ENCODE measurements at places on chromosomes 11 and 22.

DNA sequence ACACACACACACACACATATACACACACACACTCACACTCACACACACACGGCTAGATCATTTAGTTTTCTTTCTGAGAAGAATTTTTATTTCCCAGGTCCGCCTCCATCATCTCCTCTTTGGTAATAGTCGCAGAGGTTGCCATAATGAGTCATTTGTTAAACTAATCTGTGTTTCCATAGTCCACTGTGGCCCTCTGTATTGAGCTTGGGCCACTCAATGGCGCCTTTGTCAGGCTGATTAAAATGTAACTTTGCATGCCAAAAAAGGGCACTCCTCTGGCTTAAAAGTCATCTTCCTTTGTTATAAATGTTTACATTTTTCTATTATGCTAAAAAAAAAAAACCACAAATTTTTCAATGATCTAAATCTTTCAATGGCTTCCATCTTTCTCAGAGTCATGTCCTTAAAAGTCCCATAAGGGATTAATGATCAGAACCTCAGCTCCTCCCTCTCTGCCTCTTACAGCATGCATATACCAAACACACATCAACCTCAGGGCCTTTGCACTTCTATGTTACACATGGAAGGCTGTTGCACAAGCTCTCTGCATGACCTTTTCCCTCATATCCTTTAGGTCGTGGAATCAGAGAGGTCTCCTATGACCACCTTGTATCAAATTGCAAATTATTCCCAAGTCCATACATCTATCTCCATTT lies 35.3 kb downstream of the EHF start:
- DNase-seq: peak; percentile 56

DNA sequence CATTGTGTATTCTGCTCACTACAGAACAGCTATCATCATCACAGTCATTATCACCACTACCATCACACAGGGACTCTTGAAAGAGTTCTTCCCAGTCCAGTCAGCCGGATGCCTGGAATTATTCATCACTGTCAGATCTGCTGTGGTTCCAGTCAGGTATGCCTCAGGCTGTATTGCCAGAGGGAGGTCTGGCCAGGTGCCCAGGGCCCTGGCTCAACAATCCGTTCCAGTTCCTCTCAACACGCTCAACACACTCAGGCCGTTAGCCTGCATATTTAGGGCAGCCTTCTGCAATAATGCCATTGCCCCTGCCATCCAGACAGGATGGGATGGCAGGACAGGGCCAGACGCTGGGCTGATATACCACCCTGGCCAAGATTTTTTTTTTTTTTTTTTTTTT lies 28.6 kb upstream of the RASL10A start:
- no peak for DNase-seq

DNA sequence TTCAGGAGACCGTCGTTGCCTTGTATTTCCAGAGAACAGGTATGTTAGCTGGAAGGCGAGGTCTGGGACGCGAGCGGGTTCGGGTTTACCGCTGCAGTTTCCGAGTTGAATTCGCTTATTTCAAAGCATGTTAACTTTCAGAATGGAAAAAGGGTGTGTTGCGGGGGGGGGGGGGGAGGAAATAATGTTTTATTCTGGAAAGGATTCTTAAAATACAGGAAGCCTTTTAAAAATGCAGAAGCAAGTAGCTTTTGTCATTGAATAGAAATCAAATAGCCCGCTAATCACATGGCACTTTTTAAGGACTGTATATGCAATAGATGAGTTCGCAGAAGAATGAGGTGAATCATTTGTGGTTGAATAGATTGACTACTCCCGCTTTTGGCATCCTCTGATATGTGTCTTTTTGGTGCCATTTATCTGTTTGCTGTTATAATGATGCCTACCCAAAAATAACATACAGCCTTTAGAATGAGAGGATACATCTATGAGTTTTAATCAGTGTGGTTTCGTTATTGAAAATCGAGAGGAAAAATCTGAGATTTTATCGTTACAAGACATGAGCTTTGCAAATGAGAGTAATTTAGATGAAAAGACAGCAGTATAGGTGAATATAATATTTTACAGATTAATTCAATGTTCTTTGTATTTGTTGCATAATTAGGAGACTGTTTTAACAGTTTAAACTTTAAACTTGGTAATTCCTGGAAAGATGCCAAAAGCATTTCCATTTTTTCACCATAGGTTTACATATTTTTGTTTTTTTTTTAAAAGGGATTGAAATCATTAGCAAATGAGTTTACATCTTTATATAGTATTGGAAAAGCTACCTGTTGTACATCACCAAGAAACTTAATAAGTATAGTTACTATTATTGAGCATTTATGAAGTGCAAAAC lies 1.7 kb downstream of the PDE3B start:
- no peak for DNase-seq

DNA sequence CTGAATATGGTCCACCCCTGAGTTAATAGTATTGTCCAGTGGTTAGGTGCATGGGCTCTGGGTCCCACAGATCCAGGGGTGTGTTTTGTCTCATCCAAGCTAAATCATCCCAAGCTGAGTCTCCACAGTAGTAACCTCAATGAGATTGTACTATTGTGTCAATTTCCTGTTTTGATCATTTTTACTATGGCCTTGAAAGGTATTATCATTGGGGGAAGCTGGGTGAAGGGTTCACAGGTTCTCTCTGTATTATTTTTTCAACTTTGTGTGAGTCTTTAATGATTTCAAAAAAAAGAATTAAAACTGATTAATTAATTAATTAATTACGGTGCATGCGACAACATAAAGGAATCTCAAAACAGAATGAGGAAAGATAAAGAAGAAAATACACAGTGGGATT lies 266.1 kb downstream of the MN1 start:
- no peak for DNase-seq

DNA sequence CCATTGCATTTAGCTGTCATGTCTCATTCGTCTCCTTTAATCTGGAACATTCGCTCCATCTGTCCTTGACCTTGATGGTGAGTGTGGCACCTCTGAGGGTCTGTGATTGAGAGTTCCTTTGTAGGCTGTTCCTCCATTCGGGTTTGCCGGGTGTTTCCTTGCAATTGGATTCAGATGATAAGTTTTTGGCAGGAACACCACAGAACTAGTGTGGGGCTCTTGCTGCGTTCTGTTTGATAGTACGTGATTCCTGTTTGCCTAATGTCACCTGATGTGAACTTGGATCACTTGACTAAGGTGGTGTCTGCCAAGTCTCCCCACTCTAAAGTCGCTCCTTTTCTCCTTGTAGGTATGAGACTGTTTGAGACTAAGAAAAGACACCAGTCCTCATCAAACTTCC lies 109.7 kb upstream of the TMEM45B start:
- DNase-seq: no peak

- DNase-seq: no peak
Measured at GRCh38 chr11:65778901-65779668, 1.7 kb downstream of the AP5B1 start.

GRCh38 chr11:94895971-94896370 lies 77.4 kb downstream of the CWC15 start:
- DNase-seq: no peak

- DNase-seq: no peak
Measured at GRCh38 chr11:61298663-61299244, 3.6 kb upstream of the VWCE start.

- no peak for DNase-seq
Measured at GRCh38 chr11:113689768-113690618, 16.1 kb downstream of the TMPRSS5 start.

GRCh38 chr11:59954219-59954847 lies 9.5 kb upstream of the OOSP4A start:
- no peak for DNase-seq

- peak; percentile 76 for DNase-seq
Measured at GRCh38 chr11:64652586-64653387, 61.8 kb downstream of the SLC22A12 start.

DNA sequence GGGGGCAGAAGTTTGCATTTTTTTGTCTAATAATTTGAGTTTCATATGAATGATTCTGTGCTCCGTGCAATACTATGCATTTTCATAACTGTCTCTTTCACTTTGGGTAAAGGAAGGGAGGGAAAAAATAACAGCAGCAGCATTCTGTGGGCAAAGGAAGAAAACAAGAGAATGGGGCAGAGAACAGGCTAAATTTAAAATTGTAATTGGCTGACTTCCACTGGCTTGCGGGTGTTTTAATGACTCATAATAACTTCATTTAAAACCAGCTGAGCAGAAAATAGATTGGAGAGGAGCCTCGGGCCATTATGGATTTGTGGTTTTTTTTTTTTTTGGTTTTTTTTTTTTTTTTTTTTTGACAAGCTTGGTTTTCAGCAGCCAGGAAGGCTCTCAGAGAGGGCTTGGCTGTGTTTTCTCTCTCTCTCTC lies 107.4 kb downstream of the ZBTB16 start:
- DNase-seq: peak; percentile 89

DNA sequence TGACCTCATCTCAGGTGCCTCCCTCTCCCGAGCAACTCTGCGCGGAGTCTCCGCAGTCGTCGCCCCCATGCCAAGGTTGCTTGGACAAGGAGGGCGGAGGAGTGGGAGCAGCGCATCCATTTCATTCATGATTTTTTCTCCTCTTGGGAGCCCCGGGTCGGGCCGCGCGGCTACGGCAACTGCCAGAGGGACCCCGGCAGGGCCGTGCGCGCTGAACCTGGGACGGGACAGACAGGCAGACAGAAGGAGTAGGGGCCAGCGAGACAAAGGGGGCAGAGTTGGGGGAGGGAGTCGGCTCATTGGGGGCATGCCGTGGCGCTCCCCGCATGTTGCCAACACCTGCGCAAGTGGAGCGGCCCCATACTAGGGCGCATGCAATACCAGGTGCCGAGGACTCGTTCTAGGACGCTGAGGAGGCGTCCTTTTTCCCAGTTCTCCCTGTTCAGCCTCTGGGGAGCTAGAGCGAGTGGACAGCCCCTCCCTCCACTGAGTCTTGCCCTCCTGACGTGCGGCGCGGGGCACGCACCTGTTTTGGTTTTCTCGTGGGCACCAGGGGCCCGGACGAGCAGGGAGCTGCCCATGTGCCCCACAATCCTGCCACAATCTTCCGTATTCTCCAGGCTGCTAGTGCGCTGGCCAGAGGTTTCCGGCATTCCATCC lies 501 bp upstream of the PTPN5 start:
- DNase-seq: no peak

GRCh38 chr11:986270-986951 lies 50.1 kb downstream of the MUC6 start:
- DNase-seq: no peak

- DNase-seq: no peak
Measured at GRCh38 chr11:64453466-64453865, 94.5 kb downstream of the RPS6KA4 start.

- no peak for DNase-seq
Measured at GRCh38 chr11:109857637-109858036, 235.6 kb upstream of the ZC3H12C start.

GRCh38 chr11:16843294-16843693 lies 104.8 kb downstream of the C11orf58 start:
- DNase-seq: no peak

DNA sequence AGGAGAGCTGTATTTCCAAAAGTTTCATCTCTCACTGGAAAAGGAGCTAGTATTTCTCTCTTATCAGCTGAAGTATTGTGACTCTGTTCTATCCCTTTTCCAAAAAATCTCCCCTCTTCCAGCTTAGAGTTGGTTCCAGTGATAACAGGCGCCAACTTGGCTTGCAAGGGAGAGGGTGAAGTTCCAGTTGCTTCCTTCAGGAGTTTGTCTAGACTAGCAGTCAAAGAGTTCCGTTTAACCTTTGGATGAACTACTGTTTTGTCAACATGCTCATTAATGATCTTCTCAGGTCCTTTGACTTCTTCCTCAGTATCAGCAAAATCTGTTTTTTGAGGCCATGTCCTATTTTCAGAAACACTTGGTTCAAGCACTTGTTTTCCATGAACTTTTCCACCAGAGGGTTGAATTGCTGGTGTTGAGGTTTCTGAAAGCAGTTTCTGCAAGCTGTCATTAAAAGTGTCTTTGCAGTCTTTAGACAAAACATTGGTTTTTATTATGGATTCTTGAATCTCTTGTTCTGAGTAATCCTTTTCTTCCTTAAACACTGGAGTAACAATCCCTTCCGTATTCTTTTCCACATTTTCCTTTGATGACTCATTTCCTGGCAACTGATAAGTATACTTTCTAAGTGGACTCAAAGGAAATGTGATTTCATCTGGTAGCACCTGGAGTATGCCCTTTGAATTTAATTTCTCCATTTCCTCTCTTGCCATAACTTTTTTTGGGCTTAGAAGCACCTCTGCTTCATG lies 39.7 kb upstream of the CCDC89 start:
- DNase-seq: no peak

GRCh38 chr11:45805305-45806071 lies 539 bp downstream of the SLC35C1 start:
- peak; percentile 51 for DNase-seq

DNA sequence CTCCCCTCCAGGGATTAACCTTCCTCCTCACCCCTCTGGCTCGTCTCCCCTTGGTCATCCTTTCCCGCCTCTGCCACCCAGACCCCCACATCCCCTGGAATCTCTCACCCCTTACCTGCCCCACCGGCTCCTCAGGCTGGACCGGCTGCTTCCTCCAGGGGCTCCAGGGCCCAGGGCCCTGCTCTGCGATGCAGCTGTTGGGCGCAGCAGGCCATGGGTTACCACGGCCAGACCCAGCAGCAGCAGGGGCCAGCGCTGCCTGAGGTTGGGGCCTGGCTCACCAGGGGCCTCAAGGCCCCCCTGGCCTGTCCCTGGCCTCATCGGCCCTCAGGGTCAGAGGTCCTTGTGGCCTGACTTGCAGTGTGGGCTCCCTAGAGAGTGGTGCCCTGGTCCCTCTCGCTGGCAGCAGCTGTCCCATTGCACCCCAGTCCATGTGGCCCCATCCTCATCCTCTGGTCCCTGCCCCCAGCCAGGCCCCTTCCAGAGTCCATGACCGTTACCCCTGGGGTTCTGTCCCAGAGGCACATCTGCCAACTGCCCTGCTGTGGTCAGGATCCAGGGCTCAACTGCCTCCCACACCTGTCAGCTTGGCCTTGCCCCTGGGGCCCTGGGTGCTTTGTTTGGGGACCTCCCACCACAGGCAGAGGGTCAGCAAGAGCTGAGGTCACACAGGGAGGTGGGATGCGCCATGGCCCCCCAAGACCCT lies at the start of gene IGLL1:
Gene IGLL1 (minus strand): TSS at position 421 of the 706 bp plus-strand sequence. CDS start 100 bp downstream, at position 321.
- DNase-seq: no peak

- no peak for DNase-seq
Measured at GRCh38 chr11:77403211-77403610, 70.7 kb downstream of the PAK1 start.

DNA sequence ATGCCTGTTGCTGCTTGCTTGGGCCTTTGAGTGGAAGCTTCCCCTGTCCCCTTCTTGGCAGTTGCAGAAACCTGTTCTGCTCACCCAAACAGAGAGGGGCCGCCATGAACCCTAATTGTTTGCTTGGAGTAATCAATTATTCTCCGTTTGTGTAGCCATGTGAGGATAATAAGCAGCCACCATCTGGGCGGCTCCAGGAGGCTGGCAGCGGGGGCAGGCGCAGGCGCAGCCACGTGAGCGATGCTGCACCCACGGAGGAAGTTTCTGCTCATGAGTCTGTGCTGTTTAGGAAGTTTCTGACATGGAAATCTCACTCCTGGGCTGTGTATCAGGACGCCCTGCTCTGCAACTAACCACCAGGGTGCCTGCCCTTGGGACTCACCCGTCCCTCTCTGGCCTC lies 90.1 kb downstream of the MPPED1 start:
- DNase-seq: peak; percentile 10

DNA sequence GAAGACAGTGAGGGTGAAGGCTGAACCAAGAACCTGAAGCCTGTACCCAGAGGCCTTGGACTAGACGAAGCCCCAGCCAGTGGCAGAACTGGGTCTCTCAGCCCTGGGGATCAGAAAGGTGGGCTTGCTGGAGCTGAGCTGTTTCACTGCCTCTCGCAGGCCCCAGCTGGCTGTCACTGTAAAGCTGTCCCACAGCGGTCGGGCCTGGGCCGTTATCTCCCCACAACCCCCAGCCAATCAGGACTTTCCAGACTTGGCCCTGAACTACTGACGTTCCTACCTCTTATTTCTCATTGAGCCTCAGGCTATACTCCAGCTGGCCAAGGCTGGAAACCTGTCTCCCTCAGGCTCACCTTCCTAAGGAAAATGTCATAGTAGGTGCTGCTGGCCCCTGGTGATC lies 4.1 kb downstream of the PPP1CA start:
- DNase-seq: no peak
